ENCODE measurements at places on chromosomes 11 and 22.

GRCh38 chr11:94028436-94028835 is 7.3 kb downstream of the HEPHL1 start:
- DNase-seq = no peak

GRCh38 chr11:124415356-124415923 is 9.2 kb downstream of the OR8B4 start:
- peak; percentile 67 for DNase-seq

- peak; percentile 21 for DNase-seq
These were observed 7.0 kb downstream of the CTSF start for GRCh38 chr11:66561178-66561974.

DNA sequence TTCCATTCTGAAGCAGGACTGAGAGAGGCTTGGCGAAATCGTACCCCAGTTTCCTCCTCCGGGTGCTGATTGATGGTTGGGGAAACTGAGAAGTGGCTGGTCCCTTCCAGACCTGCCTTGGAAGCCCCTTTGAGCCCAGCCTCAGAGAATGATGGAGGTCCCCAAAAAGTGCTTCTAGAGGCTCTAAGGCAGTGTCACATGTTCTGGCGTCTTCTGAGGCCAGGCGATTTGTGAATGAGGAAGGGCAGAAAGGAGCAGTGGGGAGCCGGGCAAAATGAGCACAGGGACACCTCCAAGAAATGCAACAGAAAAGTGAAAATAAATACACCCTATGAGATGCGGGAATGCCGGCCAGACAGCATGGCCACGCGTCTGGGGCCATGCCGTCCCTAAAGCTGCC is 1.0 kb upstream of the LIF start:
- DNase-seq = no peak

DNA sequence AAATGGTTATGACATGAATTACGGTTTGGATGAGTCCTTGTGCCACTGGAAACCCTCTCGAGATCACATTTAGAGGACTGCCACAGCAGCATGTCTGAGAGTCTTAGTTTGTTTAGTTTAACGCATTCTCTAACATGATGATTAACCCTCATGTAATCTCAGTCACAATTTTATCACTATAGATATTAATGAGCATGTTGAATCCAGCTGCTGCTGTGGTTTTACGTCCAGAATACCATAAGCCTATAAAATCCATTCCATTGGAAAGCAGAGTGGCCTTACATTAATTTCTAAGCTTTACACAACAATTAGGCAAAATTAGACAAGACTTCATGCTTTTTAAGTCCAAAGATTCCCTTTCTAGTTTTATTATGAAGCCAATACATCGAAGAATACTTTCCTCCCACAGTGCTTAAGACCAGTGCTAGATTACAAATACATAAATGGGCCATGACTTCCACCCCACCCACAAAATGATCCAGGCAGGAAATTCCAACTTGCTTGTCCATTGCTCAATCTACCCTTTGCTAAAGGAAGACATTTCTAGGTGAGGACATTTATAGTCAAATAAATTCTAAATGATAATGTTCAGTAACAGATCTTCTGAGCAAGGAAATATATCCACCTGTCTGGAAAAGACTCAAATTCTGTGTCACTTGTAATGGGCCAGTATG is 3.5 kb upstream of the ELMOD1 start:
- DNase-seq = no peak

- no peak for DNase-seq
These were observed 70.9 kb upstream of the SORL1-AS1 start for GRCh38 chr11:121523581-121524232.

DNA sequence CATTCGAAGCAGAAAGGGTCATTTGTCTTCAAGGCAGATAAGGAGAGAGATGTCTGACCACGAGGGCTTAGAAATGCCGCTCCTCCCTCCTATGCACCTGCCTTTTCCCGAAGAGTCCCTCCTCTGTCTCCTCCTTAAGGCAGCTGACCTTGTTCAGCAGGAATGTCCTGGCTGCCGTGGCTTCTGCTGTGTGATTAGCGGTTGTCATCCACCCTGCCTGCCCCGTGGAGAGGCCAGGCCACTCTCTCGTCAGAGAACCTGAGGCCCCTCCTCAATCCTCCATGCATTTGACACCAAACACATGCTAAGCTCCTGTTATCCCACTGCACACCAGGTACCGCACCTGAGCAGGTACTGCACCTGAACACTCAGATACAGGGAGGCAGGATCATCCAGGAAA is 834.6 kb downstream of the TBC1D22A start:
- no peak for DNase-seq

GRCh38 chr11:3824714-3825472 is 15.9 kb downstream of the RHOG start:
- DNase-seq = peak; percentile 84

DNA sequence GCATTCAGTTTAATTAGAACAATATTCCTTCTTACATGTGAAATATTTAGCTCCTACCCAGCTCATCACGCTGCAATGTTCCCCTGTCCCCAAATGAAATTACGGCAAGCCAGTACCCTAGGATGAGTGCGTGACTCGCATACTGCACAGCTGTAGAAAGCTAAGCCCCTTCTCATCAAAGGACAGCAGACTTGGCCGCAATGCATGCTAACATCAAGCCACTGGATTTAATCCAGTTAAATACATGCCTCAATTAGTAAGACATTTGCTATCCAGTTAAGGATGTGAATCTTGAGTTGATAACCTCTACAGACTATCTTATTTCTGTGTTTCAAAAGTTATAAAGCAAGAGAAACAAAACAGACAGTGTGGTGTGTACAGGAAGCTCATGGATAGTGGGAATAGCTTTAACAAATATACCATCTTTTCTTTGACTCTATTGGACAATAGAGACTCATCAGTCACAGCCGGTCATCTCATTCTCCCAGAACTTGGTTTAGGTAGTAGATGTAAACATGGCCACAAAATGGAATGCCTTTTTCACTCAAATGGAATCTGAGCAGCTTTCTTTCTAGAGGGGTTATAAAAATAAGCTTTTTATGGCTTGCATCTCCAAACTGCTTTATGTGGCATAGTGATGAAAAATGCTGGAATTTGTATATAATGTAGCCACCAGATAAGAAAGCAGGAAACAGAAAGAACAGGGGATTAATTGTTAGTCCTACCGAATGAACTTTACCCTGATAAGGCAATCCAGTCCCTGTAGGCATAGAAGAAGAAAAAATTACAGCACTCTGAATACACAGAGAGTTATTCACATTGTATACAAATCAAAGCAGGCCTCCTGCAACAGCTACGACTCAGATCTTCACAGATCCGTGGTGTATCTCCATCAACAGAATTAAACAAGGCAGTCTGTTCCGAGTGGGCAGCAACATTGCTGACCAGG is 224.1 kb downstream of the CADM1 start:
- DNase-seq = peak; percentile 93

DNA sequence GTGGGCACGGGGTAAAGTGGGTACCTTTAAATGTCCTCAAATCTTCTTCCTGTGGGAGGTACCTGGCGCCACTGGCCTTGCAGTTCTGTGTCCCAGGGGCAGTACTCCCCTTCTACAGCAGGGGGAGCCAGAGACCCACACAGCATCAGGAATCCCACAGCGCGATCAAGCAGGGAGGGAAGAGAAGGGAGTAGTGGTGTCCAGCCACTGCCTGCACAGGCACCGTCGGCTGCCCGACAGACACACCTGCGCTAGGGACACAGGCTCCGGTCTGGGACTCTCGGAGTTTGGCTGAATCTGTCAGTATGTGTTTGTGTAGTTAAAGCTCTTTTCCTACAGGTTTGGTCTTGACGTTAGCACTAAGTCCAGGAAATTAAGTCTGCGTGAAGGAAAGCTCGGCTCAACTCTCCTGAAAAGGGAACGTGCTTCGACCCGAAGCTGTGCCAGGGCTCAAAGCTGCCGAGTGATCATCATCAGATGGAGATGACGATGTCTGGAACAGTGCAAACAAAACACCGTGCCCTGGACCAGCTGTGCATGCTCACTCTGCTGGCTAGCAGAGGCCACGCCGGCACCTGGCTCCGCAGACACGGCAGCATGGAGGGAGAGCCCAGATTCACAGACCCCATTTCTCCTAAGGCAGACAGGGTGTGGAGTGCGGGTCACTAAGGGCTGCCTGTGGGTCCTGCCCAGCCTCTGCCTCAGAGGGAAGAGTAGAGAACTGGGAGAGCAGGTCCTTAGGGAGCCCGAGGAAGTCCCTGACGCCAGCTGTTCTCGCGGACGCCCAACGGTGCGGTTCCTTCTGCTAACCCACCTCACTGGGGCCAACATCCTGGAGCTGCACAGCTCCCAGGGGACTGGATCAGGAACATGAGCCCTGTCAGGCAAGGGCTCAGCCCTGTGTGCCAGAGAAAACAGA is 56.0 kb upstream of the BID start:
- DNase-seq = peak; percentile 76

DNA sequence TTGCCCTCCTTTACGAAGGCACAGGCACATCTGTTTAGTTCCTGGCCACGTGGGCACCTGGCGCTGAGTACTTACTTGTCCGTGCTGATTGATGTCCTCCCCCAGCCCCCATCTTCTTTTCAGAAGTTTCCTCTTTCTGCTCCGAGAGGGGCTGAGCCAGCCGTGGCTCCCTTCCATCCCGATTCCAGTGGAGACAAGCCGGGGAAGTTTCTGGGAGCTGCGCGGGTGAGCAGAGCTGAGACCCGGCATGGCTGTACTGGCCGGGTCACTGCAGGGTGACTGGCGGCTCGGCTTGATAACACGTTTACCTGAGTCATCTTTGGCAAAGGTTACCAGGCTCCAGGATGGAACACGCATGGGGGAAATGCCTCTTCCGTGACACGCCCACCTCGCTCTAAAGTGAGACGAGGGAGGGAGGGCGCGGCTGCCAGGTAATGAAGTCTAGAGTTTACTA is 45.4 kb upstream of the ATXN10 start:
- DNase-seq = no peak

DNA sequence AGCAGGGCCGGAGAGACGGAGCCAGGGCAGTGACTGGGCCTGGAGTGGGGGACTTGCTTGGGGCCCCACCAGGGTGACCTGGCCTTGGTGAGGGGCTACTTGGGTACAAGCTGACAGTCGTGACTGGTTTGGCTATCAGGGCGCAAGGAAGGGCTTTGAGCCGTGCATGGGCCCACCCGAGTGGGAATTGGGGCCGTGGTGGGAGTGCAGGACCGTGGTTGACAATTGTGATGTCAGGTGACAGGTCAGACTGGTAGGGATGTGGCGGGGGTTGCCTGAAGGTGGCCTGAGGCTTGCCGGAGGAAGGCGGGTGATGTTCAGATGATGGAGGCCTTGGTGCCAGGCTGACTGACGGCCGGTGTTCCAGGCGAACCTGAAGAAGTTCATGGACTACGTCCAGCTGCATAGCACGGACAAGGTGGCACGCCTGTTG is 5.6 kb downstream of the SHANK3 start:
- DNase-seq = no peak

DNA sequence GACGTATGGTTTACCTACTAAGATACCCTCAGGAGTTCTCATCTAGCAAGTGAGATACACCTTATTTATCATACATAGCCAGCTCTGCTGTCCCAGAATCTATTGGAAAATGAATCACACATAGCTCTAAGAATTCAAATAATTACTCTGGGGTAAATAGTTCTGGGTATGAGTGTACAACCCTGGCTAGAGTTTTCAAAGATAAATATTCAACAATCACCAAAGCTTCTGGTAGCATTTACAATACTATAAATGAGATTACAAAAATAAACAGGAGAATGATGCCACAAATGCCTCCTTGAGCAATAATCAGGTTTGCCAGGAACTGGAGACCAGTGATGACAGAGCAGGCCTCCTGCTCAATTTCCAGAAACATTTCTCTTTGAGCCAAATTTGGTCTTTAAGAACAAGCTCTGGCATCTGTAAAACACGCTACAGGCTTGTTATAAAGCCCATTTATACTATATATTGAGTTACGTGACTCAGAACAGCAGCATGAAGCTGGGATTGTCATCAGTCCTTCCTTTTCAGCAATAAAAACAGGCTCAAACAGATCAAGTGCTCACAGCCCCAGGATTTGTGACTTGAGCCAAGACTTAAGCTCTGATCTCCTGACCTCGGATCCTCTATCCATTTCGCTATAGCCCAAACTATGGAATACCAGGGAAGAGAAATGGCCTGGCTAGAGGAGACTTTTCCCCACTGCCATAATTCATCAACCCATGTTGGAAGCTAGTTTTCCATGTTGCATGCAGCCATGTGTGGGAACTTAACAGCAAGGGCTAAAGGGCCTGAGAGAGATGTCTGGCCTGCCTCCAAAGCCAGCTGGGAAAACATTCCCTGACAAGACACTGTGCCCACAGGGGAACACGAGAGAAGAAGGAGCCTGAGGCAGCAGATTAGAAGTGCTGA is 19.7 kb downstream of the RAB30 start:
- peak; percentile 79 for DNase-seq

DNA sequence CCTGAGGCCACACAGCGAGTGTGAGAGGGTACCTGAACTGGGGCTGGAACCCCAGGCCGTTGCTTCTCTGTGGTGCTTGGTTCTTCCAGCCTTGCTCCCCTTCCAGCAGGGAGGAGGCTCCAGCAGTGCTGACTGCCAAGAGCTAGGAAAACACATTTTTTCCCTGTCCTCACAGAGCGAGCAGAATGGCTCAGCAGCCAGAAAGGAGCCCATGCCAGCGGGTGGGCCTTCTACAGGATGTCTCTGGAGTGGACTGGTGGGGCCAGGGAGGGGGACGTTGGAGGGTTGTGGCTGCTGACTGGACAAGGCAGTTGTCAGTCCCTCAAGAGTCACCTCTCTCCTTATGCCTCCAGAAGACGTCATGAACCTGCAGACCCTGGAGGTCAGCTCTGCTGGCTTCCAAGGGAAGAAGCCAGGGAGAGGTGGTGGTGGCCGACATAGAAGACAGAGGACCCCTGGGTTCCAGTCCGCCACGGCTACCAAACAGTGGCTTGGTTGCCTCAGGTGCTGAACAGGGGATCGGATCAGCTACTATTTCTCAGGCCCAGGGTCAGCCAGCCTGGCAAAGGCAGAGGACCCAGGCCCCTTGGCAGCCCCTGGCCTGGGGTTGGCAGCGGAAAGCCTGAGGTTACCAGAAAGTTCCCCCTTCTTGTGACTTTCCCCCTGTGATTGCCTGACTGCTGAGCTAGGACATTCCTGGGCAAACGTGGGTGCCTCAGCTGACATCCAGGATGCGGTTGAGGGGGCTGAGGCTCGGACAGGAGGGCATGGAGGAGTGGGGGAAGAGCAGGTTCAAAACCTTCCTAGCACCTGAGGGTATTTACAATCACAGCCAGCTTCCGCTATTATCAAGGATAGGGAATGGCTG is 3.7 kb downstream of the MAFF start:
- DNase-seq = no peak

GRCh38 chr11:128790196-128790595 is 76.9 kb downstream of the KCNJ1 start:
- DNase-seq = no peak

GRCh38 chr22:28146401-28147314 is 227.6 kb upstream of the PITPNB start:
- DNase-seq = peak; percentile 51
